ENCODE measurements at places on chromosomes 1 and 21.

- no peak for DNase-seq
These were observed 12.2 kb upstream of the PGLYRP3 start for GRCh38 chr1:153324912-153325311.

DNA sequence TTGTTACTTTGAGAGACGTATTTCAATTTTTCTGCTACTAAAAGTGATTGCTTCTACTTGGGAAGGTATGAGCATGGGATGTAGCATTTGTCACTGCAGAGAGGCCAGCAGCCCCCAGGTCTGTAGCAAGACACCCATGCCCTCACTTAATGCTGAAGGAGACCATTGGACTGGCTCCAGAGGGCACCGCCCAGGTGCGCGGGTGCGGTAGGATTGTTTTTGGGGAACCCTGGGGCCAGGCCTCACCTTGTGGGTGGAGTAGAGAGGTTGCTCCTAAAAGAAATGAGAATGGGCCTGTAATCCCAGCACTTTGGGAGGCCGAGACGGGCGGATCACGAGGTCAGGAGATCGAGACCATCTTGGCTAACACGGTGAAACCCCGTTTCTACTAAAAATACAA is 30.6 kb upstream of the IFNGR2 start:
- no peak for DNase-seq

DNA sequence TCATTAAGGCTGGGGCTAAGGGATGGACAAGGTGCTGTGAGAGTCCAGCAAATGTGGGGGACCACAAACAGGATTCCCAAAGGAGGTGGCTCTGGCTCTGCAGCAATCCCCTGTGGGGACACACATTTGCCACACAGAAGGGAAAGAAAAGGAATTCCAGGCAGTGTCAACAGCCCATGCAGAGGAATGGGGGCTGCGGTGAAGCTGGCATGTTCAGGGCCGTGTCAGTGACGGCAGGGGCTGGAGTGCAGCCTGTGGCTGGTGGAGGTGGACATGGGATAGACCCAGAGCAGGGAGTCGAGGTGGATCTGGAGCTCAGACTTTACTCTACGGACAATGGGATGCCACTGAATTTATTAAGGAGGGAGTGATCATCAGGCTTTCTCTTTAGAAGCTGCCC is 183.2 kb downstream of the TRABD2B start:
- DNase-seq = no peak

DNA sequence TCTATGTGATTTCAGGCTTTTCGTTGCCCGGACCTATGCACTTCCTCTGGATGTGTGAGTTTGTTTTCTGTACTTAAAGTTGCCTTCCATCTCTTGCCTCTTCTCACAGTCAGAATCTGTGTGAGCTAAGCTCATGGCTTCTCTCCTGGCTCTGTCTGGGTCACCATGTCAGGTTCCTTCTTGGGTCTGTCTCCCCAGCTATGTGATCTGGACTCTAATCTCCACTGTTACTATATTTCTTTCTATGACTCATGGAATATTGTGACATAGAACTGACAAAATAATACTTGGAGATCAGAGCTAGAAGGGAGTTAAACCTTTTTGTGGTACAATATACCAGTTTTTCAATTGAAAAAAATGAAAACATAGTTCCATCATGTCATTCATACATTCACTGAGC is 172.7 kb upstream of the FGGY start:
- DNase-seq = no peak

- no peak for DNase-seq
These were observed 12.4 kb downstream of the ZBTB18 start for GRCh38 chr1:244063498-244063897.

DNA sequence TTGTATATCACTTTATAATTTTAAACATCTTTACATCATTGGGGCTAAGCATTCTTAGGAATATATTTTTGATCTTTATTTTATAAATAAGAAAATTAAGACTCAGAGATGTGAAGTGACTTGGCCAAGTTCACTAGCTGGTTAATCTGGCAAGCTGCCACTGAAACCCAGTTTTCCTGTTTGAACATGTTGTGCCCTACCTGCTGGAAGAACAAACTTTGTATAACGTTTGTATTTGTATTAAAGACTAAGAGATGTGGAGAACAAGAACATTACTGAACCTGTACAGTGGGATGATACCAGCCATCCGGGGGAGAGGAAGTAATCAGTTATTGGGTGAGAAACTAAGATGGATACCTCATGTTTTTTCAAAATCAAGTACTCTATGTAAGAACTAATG is 77.2 kb upstream of the SIPA1L2 start:
- no peak for DNase-seq

- DNase-seq = no peak
These were observed 31.3 kb downstream of the NCMAP start for GRCh38 chr1:24586970-24587820.

GRCh38 chr1:209106237-209106741 is 477.2 kb upstream of the CAMK1G start:
- DNase-seq = no peak

GRCh38 chr1:214623430-214623829 is 20.4 kb downstream of the CENPF start:
- no peak for DNase-seq

- no peak for DNase-seq
These were observed 22.0 kb downstream of the COL6A1 start for GRCh38 chr21:46003575-46004007.

- no peak for DNase-seq
These were observed 2.0 kb upstream of the LIN28A start for GRCh38 chr1:26408604-26409003.

DNA sequence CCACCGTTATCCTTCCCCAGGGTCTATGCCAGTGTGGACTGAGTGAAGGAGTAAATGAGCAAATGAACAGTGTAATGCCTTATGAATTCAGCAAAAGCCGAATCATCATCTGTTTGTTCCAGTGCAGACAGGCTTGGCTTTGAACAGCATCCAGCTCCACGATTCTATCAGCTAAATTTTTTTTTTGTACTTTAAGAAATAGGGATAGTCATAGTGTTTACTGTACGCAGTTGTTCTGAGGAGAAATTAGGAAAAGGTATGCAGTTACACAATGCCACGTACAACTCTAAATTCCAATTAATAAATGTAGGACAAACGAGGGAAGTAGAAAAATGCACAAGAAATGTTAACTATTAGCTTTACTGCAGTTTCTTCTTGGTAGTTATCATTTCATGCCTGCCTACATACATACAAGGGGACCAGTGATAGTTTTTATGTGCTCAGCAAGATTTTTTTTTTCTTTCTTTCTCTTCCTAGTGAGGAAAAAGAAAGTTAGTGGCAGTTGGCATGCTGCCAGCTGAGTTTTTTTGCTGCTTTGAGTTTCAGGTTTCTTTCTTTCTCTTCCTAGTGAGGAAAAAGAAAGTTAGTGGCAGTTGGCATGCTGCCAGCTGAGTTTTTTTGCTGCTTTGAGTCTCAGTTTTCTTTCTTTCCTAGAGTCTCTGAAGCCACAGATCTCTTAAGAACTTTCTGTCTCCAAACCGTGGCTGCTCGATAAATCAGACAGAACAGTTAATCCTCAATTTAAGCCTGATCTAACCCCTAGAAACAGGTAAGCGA is at the start of gene IFI44L:
Gene IFI44L (plus strand): TSS at position 646 of the 777 bp plus-strand sequence. CDS start 7,468 bp downstream, outside the sequence.
- DNase-seq = no peak

DNA sequence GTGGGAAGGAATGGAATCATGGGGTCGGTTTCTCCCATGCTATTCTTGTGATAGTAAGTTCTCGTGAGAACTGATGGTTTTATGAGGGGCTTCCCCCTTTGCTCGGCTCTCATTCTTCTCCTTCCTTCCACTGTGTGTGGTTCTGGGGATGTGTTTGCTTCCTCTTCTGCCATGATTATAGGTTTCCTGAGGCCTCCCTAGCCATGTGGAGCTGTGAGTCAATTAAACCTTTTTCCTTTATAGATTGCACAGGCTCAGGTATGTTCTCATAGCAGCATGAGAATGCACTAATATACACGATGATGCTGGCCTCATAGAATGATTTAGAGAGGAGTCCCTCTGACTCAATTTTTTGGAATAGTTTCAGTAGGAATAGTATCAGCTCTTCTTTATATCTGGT is 195.4 kb upstream of the IVNS1ABP start:
- no peak for DNase-seq

GRCh38 chr1:41734201-41734970 is 184.3 kb downstream of the HIVEP3 start:
- DNase-seq = no peak

GRCh38 chr1:14778541-14778897 is 180.0 kb downstream of the KAZN start:
- DNase-seq = no peak

GRCh38 chr1:20511518-20512428 is 3.8 kb upstream of the MUL1 start:
- no peak for DNase-seq

DNA sequence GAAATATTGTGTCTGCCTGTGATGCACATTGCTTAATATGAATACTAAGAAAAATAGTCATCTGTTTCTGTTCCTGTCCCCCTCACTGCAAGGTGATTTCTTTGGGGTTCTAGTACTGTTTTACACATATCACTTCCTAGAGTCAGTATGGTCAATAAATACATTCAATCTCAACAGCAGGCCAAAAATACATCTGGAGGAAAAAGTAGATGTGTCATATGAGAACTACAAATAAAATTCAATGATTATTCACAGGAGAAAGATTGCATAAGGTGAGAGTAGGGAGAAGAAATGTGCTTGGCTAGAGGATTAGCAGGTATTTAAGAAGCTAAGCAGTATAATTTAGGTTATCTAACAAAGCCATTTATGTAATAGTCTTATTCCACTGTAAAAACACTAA is 45.3 kb upstream of the SAMSN1 start:
- no peak for DNase-seq

DNA sequence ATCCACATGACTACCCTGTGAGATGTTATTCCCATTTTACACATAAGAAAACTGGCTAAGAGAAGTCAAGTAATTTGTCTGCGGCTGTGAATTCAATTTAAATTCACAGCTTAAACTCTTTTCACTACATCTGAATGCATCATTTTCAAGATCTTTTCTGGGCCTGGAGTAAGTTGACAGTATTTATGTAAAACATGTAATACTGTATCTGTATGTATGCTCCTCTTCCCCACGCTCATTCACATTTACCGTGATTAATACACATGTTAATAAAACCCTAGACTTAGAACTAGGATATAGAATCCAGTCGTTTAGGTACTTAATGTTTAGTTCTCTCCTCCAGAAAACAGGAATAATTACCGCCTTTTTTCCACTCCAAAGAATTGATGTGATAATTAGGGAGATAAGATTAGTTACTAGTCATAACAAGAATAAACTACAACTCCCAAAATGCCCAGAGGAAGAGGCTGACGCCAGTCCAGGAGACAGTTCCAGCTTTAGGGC is 442 bp upstream of the PPP1R12B start:
- no peak for DNase-seq

- no peak for DNase-seq
These were observed 28.3 kb downstream of the EIF2D start for GRCh38 chr1:206583707-206584648.

- DNase-seq = no peak
These were observed 8.7 kb upstream of the DUSP12 start for GRCh38 chr1:161740921-161741320.

DNA sequence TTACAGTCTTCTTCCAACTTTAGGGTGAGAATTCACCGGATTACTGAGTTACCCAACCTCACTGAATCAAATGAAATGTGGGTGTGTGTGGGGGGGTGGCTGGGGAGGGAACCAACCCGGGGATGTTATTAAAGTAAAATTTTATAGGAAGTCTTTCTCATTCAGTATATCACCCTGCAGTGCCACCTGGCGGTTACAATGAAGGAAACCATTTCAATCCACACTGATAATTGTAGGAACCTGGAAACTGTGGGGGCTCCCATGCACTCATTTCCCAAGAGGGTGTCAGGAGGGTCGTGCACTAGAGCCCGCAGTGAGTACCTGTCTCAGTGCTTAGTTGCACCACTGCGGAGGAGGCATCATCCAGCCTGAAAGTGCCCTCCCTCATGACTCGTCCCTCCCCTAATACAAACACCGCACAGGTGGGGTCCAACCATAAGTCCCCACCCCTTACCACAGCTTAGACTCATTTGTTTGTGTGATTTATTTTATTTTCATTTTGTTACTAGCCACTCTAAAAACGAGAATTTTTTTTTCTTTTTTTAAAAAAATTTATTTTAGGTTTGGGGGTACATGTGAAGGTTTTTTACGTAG is 29.1 kb upstream of the IGSF5 start:
- DNase-seq = no peak

- DNase-seq = no peak
These were observed 76.3 kb downstream of the KCNT2 start for GRCh38 chr1:196531737-196532524.

- no peak for DNase-seq
These were observed 31.9 kb downstream of the SPTA1 start for GRCh38 chr1:158654571-158654970.

- no peak for DNase-seq
These were observed 102.7 kb upstream of the NGF start for GRCh38 chr1:115440733-115441132.

- peak; percentile 4 for DNase-seq
These were observed 1.4 kb upstream of the SRRM1 start for GRCh38 chr1:24641646-24642151.

DNA sequence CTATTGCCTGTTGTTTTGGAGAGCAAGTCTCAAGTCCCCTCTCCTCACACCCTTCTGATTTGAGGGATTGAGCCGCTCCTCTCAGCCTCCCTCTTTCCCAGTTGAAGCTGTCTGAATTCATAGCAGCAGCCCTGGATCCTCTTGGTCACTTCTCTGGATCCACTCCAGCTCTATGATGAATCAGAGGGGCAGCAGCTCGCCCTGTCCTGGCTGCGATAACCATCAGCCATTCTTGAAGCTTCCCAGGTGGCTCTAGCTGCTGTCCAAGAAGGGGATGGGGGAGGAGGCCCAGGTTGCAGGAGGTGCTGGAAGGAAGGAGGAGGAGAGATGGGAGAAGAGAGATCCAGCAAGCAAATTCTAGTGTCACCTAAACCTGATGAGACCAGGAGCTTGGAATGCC is 31.3 kb downstream of the WNT4 start:
- DNase-seq = no peak

- no peak for DNase-seq
These were observed 3.5 kb downstream of the GNAT2 start for GRCh38 chr1:109615879-109616278.

GRCh38 chr1:174626031-174627025 is 178.6 kb downstream of the GPR52 start:
- no peak for DNase-seq

- DNase-seq = no peak
These were observed 37.4 kb upstream of the DIP2A start for GRCh38 chr21:46421191-46421750.

DNA sequence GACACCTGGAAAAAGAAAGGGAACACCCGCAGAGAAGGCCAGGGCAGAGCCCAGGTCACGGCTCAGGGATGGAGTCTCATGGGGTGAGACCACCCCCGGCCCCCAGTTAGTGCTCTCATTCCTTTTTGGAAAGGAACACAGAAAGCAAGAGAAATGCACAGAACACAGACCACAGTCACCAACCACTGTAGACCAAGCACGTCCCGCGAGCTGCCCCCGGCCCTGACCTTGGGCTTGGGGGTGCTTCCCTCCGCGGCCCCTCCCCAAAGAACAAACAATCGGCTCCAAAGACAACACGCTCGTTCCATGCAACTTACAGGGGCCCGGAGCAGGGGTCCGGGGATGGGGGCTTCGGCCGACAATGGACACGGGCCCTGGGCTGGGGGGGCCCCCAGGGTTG is 12.8 kb downstream of the CELF3 start:
- DNase-seq = no peak
